ENCODE measurements at places on chromosomes 13 and 19.

- no peak for DNase-seq
Observed at GRCh38 chr13:104422668-104423067, 1356.5 kb upstream of the SLC10A2 start.

DNA sequence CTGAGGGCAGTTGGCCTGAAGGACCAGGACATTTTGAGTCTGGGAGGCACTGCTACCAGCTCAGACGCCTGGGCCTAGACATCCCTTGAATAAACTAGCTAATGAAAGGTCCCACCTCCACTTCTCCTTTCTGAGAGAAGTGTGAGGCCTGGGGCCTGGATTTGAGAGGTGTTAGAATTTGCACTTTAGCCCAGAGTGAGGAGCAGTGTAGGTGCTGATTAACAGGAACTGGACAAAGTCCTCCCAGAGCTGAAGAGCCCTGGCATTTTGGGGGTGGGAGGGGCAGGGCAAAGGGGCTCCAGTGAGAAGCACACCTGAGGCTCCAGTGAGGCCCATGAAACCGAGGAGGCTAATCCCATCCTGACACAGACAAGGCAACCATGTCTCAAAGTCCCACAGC lies 15.2 kb upstream of the SLC1A5 start:
- DNase-seq: no peak

- no peak for DNase-seq
Observed at GRCh38 chr19:6470173-6470572, 6.1 kb downstream of the CRB3 start.

- no peak for DNase-seq
Observed at GRCh38 chr13:75831389-75831788, 195.3 kb downstream of the LMO7 start.

DNA sequence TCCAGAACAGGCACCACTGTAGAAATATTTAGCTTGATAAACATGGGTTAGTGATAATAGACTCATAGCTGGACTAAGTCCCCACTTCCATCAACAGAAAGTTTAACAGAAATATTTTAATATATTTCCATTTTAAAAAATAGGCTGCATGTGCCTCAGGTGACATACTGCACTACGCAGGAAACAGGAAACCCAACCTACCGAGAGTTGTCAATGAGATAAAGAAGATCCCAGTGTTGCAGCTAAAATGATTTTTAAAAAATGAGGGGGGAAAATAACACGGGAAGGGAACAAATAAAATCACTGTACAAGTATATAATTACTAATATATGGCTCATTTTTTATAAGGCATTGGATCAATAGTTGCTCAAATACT lies 154.8 kb downstream of the TBC1D4 start:
- DNase-seq: no peak

DNA sequence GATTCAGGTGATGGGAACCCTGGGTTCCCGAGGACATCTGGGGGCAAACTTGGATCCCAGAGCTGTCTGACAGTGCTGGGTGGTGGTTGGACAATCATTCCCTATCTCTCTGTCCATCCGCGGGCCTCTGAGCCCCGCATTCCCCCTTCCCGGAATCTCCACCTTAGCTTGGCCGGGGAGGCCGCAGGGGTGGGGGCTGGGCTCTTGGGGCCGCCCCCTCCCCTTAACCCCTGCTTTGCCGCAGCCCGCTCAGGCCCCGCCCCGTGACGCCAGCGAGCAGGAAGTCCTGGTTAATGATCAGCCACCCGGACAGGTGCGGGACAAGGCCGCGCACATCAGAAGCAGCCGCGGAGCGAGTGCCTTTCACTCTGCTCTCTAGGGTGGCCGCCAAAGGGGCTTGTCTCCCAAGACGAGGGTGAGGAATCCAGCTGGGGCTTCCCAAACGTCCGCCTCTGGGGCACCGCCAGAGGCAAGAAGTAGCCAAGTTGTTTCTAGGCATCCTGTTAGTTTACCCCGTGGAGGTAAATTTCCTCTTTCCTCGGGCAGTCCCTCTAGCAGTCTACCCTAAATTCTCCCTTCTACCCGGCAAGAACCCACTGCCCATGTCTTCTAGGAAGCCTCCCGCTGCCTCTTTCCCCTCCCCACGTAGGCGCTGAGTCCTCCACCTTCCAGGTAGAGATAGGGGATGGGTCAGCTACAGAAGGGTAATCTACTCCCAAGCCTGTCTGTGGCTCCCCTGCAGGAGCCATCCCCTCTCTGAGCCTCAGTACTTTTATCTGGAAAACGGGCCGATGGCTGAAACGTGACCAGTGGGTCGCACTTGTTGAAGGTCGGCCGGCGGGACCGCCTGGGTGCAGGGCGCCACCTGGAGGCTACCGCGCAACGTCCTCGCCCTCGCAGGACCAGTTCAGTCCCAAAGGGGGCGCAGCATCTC lies 3.0 kb downstream of the IRF2BP1 start:
- peak; percentile 93 for DNase-seq

DNA sequence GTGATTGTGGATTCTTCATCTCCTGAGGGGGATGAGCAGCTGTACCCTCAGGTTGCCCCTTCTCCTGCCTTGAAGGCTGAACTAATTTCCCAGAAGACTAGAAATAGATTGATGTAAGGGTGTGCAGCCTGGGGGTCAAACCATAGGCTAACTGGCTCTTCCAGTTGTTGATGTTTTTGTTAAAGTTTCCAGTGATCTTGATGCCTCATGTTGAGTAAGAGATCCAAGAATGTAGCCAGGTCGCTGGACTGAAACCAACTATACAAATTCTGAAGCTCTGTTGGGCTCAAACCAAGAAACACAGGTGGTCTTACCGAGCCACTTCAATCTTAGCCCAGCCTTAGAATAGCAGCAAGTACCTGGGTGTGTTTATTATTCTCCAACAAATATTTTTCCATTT lies 391.8 kb downstream of the KLF5 start:
- DNase-seq: no peak

- peak; percentile 64 for DNase-seq
Observed at GRCh38 chr13:19713186-19713965, 69.4 kb downstream of the PSPC1 start.

- no peak for DNase-seq
Observed at GRCh38 chr13:53336441-53337160, 308.0 kb downstream of the OLFM4 start.

DNA sequence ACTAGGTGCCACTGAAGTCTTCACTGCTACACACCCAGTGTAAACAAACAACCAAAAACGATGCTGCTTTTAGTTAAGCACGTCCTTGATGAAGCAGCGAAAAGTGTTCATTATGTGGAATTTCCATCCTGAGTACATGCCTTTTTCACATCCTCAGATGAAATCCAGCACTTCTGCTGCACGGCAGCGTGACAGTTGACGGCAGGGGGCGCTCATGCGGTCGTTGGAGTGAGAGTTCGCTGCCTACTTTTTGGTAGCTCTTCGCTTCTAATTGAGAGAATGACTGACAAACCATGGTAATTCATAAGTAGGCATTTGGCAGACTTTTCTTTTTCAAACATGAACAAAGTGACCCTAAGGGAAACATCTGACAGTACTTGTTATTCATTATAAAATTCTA lies 1124.9 kb downstream of the EFNB2 start:
- DNase-seq: peak; percentile 48

GRCh38 chr19:38285567-38285966 lies 18.5 kb upstream of the C19orf33 start:
- peak; percentile 75 for DNase-seq

DNA sequence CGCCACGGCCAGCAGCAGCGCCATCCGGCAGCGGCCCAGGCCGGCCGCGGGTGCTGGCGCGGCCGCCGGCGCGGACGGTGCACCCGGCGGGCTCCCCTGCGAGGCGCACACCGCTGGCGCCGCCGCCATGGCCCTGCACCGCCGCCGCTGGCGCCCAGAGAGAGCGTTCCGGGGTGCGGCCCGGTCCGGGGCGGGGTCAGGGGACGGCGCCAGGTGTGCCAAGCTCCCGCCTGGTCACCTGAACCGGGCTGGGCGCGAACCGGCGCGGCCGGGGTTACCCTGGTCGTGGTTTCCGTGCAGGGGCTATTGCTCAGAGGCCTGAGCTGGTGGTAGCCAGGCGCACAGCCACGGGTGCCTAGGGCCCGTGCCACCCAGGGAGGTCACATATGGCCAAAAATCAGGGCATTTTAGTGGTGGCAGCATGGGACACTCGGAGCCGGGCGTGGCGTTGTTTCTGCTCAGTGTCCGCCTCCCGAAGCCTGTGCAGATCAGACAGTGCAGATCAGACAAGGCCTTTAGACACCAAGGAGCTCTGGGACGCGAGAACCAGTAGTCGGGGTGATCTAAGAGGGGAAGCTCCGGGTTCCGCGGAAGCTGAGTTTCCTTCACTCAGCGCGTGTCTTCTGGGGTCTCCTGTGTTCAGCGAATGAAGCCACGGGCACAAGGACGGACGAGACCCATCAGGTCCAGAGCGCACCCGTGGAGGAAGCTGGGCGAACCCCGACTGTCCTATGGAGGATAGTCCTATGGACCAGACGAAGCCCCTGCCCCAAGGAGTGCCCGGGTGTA lies at the start of gene TMEM238:
Gene TMEM238 (minus strand): TSS at position 162 of the 789 bp plus-strand sequence. CDS start 33 bp downstream, at position 129.
- DNase-seq: no peak

GRCh38 chr19:49224879-49225278 lies 67.3 kb downstream of the TRPM4 start:
- DNase-seq: peak; percentile 74

DNA sequence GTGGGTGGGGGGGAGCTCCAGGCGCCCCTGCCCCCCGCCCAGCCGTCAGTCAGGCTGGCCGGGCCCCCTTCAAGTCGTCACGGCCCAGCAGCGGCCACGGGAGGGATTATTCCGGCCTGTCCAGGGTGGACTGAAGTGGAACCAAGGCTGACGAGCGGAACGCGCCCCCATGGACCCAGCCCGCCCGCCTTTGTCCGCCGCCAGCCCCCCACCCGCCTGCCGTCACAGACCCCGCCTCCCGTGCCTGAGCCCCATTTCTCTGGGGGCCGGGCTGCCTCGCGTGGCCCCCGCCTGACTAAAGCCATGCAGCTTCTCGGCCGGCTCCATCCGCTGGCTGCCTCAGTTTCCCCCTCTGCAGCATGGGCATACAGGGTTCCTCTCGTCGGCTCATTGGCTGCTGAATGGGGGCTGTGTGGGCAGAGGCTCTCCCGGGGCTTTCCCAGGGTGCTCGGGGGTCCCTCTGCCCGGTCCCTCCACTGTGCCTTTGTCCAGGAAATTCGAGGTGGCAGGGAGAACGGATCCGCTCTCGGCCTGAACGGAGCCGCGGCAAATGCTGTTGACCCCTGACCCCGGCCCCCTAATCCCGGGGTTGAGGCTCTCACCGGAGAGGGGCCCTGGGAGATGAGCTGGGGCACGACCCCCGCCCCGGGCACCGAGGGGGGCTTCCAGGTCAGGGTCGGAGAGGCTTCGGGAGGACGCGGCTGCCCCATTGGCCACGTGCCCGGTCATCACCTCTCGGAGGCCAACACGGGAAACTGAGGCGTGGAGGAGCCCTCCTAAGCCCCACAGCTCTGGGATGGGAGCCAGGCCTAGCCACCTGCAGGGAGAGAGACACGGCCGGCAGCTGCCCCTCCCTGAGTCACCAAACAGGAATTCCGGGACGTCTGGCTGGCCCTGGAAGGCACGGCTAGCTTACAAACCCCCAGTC lies 27.4 kb downstream of the EFNA2 start:
- peak; percentile 19 for DNase-seq

- DNase-seq: peak; percentile 89
Observed at GRCh38 chr13:110396476-110396875, 89.4 kb downstream of the COL4A2 start.

GRCh38 chr19:6772028-6772865 lies at the start of gene VAV1:
Gene VAV1 (plus strand): TSS chr19:6772708. CDS start chr19:6772808, 100 bp downstream.
- DNase-seq: no peak

DNA sequence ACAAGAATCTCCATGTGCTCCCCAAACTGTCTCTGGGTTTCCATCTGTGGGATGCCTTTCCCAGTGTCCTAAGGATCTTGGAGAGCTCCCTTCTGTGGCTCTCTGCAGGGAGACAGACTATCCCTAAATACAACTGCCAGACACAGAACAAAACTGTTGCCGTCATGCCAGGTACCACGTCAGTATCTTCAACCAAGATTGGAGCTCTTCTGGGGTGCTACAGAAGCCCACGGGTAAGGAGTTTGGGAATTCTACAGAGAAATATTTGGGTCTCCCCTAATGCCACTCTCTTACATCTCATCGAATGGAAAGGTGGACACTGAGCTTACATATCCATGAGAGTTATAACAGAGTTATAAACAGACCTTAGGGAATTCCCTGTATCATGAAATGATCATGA lies 4.9 kb upstream of the MBD3L3 start:
- DNase-seq: no peak

DNA sequence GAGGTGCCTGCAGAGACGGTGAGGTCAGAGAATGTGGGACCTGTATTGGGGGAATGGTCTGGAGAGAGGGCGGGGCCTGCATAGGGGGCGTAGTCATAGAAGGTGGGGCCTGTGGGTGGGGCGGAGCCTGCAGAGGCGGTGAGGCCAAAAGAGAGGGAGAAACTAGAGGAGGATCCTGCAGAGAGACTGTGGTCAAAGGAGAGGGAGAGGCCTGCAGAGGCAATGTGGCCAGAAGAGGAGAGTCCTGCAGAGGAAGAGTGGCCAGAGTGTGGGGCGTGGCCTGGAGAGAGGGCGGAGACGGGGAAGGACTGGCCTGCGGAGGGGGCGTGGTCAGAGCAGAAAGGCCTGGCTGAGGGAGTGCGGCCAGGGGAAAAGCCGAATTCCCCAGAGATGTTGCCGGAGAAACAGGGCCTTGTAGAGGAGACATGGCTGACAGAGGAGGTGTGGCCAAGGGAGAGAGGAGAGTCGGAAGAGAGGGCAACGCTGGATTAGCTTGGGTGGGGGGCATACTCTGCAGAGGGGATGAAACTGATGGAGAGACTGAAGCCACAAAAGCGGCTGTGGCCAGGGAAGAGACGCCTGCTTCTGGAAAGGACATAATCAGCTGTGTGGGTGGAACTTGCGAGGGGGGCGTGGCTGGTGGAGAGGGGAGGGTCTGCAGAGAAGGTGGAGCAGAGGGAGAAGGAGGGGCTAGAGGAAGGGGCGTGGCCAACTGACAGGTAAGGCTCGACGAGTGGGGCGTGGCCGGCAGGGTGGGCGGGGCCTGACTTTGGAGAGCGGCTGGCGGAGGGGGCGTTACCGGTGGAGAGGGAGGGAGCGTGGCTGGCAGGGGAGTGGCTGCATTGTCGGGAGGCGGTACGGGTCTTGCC lies 2.5 kb downstream of the PRR36 start:
- peak; percentile 97 for DNase-seq
